ENCODE measurements at places on chromosomes 12 and 14. TPM values are rescaled to one million over a fixed set of nuclear protein-coding genes. Genes with fewer than 3 reads are reported as not detected.

Gene CRIP1
- total RNA-seq: 45.9 TPM

Gene POLE2
- total RNA-seq: 38.6 TPM

Gene BDKRB1
- total RNA-seq: 0.69 TPM

Gene NTF3
- not detected for total RNA-seq

Gene TPH2
- not detected for total RNA-seq

Gene TRAF3
- total RNA-seq: 35.0 TPM

Gene GPD1
- total RNA-seq: 0.11 TPM

Gene ZNF891
- total RNA-seq: 0.98 TPM

Gene NGB
- total RNA-seq: not detected

Gene KRT82
- total RNA-seq: 0.29 TPM

Gene ANO2
- total RNA-seq: not detected

Gene OTOGL
- 3.1 TPM for total RNA-seq

Gene GUCY2C
- total RNA-seq: not detected

Gene OR4Q3
- total RNA-seq: not detected

Gene WIF1
- not detected for total RNA-seq

Gene PRH2
- total RNA-seq: not detected

Gene HAL
- total RNA-seq: 1.5 TPM

Gene KRT6C
- total RNA-seq: not detected

Gene CLEC1B
- total RNA-seq: not detected

Gene LBHD2
- not detected for total RNA-seq

Gene MEG3
- not detected for total RNA-seq

Gene REM2
- total RNA-seq: 0.18 TPM

Gene KRT78
- total RNA-seq: 0.15 TPM

Gene MORN3
- 1.6 TPM for total RNA-seq

Gene SLC24A4
- not detected for total RNA-seq

Gene FAIM2
- not detected for total RNA-seq

Gene OR10AD1
- not detected for total RNA-seq

Gene ADAMTS20
- 1.6 TPM for total RNA-seq

Gene TAS2R19
- total RNA-seq: not detected

Gene LIN7A
- not detected for total RNA-seq

Gene CD163
- total RNA-seq: not detected

Gene TMEM30B
- total RNA-seq: 85.3 TPM

Gene RNF31
- total RNA-seq: 69.6 TPM

Gene ALDH1L2
- 0.15 TPM for total RNA-seq

Gene RHOJ
- not detected for total RNA-seq

Gene ARHGAP9
- total RNA-seq: not detected
